GM23338 (cell line): ENCODE measurements at places on chromosomes 16 and 17. TPM values are rescaled to one million over a fixed set of nuclear protein-coding genes. Genes with fewer than 3 reads are reported as not detected.

GRCh38 chr16:28984619-28985135 lies at the start of gene LAT:
TSS of gene LAT (plus strand) at chr16:28985052. CDS start at chr16:28985418, 366 bp downstream.
- DNase-seq: no peak
- H3K4me3 ChIP-seq: no peak within 1 kb of the TSS
- 0 out of 2 replicates have a peak, but pooled peaks cover 4% of the 10 kb centered on the region for H3K36me3 ChIP-seq
- H3K27me3 ChIP-seq: no peaks in the 10 kb centered on the region
- H3K4me1 ChIP-seq: no peaks in the 10 kb centered on the region
- H3K27ac ChIP-seq: no peak within 1 kb of the TSS

DNA sequence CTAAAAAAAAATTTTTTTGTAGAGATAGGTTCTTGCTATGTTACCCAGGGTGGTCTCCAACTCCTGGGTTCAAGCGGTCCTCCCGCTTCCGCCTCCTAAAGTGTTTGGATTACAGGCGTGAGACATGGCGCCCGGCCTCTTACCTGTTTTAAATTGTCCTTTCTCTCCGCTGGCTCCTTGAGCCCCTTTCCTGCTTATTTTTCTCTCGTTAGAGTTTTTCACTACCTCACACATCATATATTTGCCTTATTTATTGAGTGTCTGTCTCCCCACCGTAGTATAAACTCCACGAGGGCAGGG lies 760 bp upstream of the SEC14L5 start:
- H3K27me3 ChIP-seq: no peaks in the 10 kb centered on the region
- no peak for DNase-seq
- H3K4me3 ChIP-seq: peak overlapping the region; percentile 91
- peaks cover 13% of the 10 kb centered on the region; the same call in 1 of the 2 replicates for H3K4me1 ChIP-seq

DNA sequence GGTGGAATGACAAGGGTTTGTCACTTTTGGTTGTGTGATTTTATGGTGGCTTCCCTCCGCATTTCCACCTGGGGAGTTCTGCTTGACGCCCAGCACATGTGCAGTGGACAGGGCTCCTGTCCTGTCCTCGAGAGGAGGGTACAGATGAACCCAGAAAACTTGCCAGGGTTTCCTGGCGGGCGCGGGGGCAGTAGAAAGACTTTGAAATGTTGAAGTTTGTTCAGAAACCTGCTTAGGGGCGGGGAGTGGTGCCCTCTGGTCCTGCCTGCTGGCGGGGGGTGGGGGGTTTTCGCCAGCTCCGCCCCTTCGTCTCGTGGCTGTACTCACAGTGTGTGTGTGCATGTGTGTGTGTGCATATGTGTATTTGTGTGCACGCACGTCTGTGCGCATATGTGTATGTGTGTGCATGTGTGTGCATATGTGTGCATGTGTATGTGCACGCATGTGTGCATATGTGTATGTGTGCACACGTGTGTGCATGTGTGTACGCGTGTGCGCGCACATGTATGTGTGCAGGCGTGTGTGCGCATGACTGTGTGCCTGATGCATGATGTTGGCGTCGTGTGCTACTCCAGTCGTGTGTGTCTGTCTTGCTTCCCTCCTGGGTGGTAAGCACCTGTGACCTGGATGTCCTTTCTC lies 6.8 kb downstream of the FN3KRP start:
- DNase-seq: no peak
- no peak overlapping the region for H3K27ac ChIP-seq
- H3K36me3 ChIP-seq: no peaks in the 10 kb centered on the region
- H3K4me3 ChIP-seq: no peak overlapping the region

DNA sequence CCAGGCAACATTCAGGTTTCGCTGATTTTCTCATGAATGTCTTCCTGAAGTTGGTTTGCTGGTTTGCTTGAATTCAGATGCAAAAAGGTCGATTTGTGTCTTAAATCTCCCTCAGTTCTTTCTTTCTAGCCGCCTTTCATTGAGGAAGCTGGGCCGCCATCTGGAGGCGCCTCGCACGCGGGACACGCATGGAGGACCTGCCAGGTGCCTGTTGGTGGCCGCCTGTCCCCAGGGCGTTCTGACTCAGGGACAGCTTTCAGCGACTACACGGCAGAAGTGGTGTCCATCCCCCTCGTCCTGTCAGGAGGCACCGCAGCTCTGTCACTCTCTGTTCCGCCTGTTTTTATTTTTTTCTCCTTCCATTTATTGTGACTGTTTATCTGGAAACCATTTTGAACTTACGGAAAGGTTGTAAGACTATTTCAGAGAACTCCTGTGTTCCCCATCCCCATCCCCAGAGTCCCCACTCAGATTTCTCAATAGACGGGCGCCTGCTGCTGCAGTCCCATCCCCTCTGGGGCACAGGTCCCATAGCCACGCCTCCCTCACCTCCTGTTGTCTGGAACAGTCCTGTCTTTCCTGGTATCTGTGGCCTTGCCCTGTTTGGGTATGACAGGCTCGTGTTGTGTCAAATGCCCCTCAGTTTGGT lies 33.2 kb downstream of the COX4I1 start:
- DNase-seq: no peak
- H3K36me3 ChIP-seq: no peaks in the 10 kb centered on the region
- H3K4me1 ChIP-seq: no peaks in the 10 kb centered on the region
- H3K27me3 ChIP-seq: no peaks in the 10 kb centered on the region

- H3K4me1 ChIP-seq: peaks cover 9% of the 10 kb centered on the region
- H3K27ac ChIP-seq: no peak overlapping the region
- DNase-seq: no peak
- H3K4me3 ChIP-seq: no peak overlapping the region
- no peaks in the 10 kb centered on the region for H3K27me3 ChIP-seq
Measured at GRCh38 chr17:57703273-57703672, 41.8 kb downstream of the CCDC182 start.

DNA sequence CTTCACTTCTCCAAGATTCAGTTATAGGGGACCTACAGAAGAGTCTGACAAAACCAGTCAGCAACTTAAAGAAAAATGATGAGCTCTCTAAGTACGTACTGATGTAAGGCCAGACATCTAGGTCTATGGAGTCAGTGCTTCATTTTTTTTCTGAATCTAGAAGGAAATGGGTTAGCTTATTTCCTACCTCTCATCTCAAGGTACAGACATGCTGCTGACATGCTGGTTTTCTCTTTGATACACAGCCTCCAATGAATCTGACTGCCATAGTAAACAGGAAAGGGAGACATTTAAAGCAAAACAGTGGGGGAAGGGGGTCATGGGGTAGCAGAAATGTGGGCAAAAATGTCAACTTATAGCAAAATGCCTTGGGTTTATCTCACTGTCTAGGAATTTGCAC lies 16.4 kb downstream of the CDR2 start:
- no peaks in the 10 kb centered on the region for H3K27me3 ChIP-seq
- H3K4me1 ChIP-seq: peaks cover 48% of the 10 kb centered on the region
- peaks cover 4% of the 10 kb centered on the region for H3K36me3 ChIP-seq
- no peak overlapping the region for H3K4me3 ChIP-seq

DNA sequence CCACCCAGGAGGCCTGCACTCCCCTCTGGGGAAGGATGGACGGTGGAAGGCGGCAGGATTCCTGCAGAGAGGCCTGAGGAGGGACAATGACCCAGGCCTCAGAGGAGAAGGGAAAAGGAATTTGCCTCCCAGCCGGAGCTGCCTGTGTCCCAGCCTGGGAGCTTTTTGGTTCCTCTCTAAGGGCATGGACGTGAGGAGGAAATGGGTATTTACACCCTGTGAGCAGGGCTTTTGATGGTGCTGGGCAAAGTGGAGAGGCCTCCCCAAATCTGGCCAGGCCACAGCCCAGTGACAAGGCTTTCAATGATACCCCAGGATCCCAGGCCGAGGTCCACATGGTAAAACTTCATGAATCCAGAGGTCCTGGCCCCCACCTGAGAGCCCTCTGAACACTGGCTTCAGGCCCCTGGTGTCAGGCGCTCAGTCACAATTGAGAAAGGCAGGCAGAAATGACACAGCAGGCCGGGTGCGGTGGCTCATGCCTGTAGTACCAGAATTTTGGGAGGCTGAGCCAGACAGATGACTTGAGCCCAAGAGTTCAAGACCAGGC lies 56.0 kb upstream of the DOC2B start:
- no peaks in the 10 kb centered on the region; the same call in 1 of the 2 replicates for H3K4me1 ChIP-seq
- H3K27ac ChIP-seq: no peak overlapping the region
- peak; percentile 57 for DNase-seq
- no peaks in the 10 kb centered on the region for H3K36me3 ChIP-seq
- no peak overlapping the region for H3K4me3 ChIP-seq

DNA sequence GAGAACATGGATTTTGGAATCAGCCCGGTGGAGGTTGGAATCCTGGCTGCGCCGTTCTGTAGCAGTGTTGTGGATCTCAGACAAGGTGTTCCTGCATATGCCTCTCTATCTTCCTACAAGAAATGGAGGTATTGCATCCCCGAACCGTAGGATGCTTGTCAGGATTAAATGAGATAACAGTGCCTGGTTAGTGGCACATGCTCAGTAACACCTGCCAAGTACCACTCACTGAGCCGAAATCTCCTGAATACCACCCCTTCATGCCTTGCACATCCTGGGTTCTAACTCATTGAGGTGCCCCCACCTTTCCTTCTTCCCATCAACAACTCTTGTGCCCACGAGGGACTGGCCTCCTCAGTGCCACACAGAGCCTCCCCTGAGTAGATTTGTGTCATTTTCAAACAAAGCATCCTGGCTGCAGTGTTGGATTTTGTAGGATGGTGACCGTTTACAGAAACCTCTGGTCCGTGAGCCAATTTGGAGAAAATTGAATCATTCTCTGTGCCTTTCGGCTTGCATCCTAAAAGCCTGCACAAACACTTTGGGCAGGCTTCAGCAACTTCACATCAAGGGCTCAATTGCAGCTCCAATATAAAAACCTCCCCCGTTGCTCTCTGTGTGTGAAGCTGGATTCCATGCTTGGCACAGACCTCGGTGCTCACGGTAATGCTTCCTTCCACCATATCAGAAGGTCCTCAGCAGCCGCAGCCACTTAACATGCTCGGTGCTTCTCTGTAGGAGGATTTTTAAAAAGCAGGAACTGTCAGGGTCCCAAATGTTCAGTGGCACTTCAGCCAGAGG lies 84.2 kb downstream of the WWOX start:
- H3K27me3 ChIP-seq: no peaks in the 10 kb centered on the region
- no peaks in the 10 kb centered on the region for H3K4me1 ChIP-seq
- no peak overlapping the region for H3K27ac ChIP-seq
- no peak overlapping the region for H3K4me3 ChIP-seq
- no peaks in the 10 kb centered on the region for H3K36me3 ChIP-seq

GRCh38 chr16:11677959-11678881 lies 10.0 kb downstream of the SNN start:
- no peak for DNase-seq
- peak overlapping the region; percentile 66 for H3K27ac ChIP-seq
- no peaks in the 10 kb centered on the region for H3K27me3 ChIP-seq

DNA sequence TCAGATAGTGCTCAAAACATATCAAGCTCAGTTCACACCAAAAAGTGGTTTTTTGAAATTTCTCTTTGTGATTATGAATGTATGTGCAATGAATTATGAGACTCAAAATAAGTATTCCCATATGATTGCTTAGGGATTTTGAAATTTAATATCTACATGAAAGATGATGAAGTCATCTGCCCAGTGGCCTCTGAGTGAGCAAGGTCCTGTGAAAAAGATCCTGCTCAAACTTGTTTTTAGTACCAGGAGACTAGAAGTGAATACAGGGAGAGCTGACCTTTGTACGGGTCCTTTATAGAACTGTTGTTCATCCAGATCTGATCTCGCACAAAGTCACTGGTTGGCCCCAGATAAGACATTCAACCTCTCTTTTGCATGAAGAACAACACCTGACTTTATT lies 151.9 kb upstream of the MAF start:
- DNase-seq: no peak
- no peak overlapping the region for H3K4me3 ChIP-seq
- no peaks in the 10 kb centered on the region for H3K4me1 ChIP-seq
- H3K27me3 ChIP-seq: no peaks in the 10 kb centered on the region

HIGD1B gene
- total RNA-seq: not detected in 2 replicates

TBC1D3E gene
- total RNA-seq: not detected in 2 replicates

TNP2 gene
- not detected in 2 replicates for total RNA-seq

GGT6 gene
- total RNA-seq: 0.24 TPM in 1 of 2 replicates, not detected in the other

AOC2 gene
- 5.7 and 5.8 TPM in 2 replicates for total RNA-seq

CCL7 gene
- total RNA-seq: not detected in 2 replicates
